Activated T-cell treated with anti-CD3 and anti-CD28 coated beads for 24 hours (primary cell): ENCODE measurements at places on chromosomes 3 and 15.

- DNase-seq: no peak
Observed at GRCh38 chr3:12180218-12180617, 21.5 kb upstream of the TIMP4 start.

DNA sequence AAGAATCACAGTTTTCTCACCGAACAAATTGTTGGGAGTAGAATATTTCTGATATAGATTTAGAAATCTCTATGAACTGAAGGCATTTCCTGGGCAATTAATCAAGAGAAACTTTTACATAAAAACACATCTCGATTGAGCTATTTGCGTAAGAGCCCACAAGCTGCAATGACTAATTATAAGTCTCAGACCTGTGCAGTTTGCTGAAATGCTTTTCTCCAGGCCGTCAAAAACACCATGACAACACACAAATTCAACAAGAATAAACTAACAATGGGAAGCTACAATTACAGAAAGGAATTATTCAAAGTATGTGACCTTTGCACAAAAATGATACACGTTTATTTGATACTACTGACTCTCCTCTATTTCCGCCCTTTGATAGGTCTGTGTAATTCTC lies 481.2 kb upstream of the WNT5A start:
- DNase-seq: no peak

GRCh38 chr3:168850109-168850508 lies 754.4 kb upstream of the GOLIM4 start:
- DNase-seq: no peak

DNA sequence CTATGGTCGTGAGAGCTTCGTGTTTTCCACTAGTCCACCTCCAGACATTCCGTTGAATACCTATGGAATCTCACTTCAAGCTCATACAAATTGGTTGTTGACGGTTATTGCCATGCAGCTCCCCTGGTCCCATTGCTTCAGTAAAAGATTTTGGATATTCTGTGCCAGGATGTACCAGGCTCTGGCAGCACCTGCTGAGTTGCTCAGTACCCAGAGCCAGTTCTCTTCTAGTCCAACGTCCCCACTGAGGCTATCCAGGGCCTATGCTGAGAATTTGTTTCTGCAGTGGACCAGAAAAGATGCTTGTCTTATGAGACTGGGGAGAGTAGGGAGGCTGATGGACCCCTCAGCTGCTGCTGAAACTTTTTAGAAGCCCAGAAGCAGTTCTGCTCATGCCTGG lies 278.9 kb downstream of the FEZF2 start:
- DNase-seq: no peak

DNA sequence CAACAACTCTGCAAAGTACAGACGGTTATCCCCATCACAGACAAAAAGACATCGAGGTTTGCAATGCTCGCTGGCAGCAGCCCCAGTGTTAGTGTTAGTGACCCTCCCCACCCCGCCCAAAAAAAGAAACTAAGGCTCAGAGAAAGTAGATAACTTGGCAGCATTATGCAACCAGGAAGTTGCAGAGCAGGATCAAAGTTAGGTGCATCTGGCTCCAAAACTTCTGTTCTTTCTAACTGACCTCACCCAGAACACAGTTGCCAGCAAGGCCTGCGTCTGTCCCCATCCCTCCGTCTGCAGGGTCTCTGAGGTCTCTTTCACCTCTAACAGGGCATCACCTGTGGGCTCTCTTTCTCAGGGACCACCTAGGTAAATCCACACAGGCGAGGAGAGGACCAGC lies 51.5 kb downstream of the BDH1 start:
- no peak for DNase-seq

GRCh38 chr15:27550635-27551034 lies 548.5 kb downstream of the OCA2 start:
- no peak for DNase-seq

- no peak for DNase-seq
Observed at GRCh38 chr3:65144791-65145351, 457.1 kb upstream of the ADAMTS9 start.

GRCh38 chr15:60679256-60679655 lies 200.3 kb upstream of the ICE2 start:
- no peak for DNase-seq

DNA sequence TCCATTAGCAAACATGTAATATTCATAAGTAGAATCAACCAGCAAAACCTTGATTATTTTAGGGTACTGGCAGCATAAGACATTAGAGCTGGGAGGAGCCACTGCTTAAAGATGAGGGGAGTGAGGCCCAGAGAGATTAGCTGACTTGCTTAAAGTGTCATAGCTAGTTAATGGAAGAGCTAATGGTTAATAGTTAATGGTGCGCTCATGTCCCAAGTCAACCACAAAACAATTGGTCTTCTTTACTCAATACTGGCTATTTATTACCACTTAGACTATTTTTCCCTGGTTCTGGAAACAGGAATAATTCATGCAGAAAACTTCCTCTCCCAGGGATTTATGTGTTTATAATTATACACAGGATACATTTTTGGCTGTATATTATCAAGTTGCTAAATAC lies 33.1 kb downstream of the EIF4E3 start:
- DNase-seq: no peak

DNA sequence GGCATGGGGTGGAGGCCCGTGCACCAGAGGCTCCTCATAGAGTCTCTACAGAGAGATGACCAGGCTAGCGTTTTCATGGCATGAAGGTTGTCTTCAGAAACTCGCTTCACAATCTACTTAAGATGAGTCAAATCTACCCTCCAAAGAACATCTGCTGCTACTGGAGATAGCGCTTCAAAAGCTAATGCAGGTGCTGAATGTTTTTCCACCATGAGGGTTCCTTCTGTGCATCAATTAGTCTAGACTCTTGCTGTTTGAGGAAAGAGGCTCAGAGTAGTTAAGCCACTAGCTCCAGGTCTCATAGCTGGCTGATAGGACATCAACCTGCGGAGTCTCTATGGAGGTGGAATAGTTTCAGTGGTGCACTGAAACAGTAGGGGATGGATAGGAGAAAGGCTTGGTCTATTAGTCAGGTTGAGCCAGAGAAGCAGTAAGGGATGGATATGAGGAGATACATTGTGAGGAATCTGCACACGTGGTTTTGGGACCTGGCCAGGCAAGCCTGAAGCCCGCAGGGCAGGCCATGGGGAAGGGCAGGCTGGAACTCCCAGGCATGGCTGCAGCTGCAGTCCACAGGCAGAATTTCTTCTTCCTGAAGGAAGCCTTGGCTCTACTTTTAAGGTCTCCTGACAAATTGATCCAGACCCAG lies 117.5 kb downstream of the APBA2 start:
- DNase-seq: no peak

DNA sequence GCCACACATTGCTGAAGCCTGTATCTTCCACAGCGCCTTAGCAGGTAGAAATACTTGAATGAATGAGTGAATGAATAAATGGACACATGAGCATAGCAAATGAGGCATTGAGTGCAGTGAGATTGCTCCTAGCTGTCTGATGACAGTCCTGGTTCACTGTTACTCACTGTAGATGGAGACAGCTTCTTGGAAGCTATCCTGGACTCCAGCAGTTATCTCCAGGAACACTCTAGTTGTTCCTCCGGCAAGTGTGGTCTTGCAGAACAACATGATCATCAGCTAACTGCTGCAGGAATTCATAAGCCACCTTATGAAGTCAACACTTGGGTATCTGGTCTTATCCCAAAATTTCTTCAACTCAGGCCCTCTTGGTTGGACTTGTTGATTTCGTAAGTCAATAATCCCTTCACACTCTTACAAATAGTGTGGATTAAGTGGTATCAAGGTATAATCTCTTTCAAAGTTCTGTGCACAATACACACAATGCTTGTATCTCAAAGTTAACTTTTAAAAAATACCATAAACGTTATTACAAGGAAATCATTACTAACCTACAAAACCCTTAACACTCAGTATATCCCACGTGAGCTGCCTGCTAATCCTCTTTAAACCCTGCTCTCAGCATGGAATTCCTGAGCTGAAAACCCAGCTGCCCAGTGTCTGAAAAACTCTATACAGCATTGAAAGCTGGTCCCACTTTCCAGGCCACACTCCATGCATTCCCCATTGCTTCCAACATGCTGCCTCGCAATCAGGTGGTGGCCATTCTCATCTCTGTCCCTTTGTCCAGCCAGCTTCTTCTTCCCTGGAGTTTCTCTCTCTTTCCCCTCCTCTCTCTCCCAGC lies 14.4 kb upstream of the ZBTB38 start:
- no peak for DNase-seq
